ENCODE measurements at places on chromosomes 7 and 10. TPM values are rescaled to one million over a fixed set of nuclear protein-coding genes. Genes with fewer than 3 reads are reported as not detected.

Gene SIRT1
- 10.9 TPM for total RNA-seq

Gene LBX1
- under 0.01 TPM for total RNA-seq

Gene HIPK2
- total RNA-seq: 15.5 TPM

Gene TTYH3
- total RNA-seq: 65.7 TPM

Gene KAZALD1
- 11.8 TPM for total RNA-seq

Gene VAX1
- total RNA-seq: not detected

Gene PTF1A
- total RNA-seq: not detected

Gene PNLIPRP2
- not detected for total RNA-seq

Gene MBL2
- total RNA-seq: not detected

Measured in bronchus fibroblast of lung (primary cell).